ENCODE measurements at places on chromosomes 5 and 9. TPM values are rescaled to one million over a fixed set of nuclear protein-coding genes. Genes with fewer than 3 reads are reported as not detected.

GRCh38 chr9:132044176-132044875 lies 35.3 kb downstream of the MED27 start:
- no peaks in the 10 kb centered on the region for H3K4me1 ChIP-seq
- no peak overlapping the region for H3K4me3 ChIP-seq
- no peaks in the 10 kb centered on the region for H3K27me3 ChIP-seq
- no peak overlapping the region for H3K27ac ChIP-seq
- H3K36me3 ChIP-seq = no peaks in the 10 kb centered on the region

DNA sequence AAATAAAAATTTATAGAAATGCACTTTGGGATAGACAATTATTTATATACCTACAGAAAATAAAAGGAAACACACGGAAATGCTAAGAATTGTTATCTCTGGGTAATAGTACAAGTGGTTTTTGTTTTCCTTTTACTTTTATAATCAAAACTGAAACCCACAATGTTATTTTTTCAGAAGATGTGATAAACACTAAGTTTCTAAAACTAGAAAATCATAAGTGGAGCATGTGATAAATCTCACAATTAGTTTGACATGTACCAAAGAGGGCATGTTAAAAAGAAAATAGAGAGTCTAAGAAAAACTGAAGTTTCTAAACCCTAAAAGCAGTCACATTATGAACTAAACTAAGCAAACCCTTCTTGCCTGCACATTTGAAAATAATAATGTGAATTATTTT lies 61.1 kb downstream of the OXCT1 start:
- H3K4me1 ChIP-seq = no peaks in the 10 kb centered on the region
- no peak for DNase-seq
- H3K4me3 ChIP-seq = no peak overlapping the region
- no peaks in the 10 kb centered on the region for H3K36me3 ChIP-seq

- no peak overlapping the region for H3K27ac ChIP-seq
- no peaks in the 10 kb centered on the region for H3K36me3 ChIP-seq
- H3K4me3 ChIP-seq = no peak overlapping the region
- no peaks in the 10 kb centered on the region for H3K4me1 ChIP-seq
These were observed 168.7 kb downstream of the SLIT3 start for GRCh38 chr5:169132302-169132660.

- no peaks in the 10 kb centered on the region for H3K36me3 ChIP-seq
- no peak overlapping the region for H3K4me3 ChIP-seq
- no peak overlapping the region for H3K27ac ChIP-seq
- no peaks in the 10 kb centered on the region for H3K27me3 ChIP-seq
- DNase-seq = no peak
- H3K4me1 ChIP-seq = no peaks in the 10 kb centered on the region
These were observed 1146.9 kb upstream of the DMAC1 start for GRCh38 chr9:8946461-8946860.

GRCh38 chr5:22928821-22929482 lies 75.8 kb upstream of the CDH12 start:
- no peaks in the 10 kb centered on the region for H3K36me3 ChIP-seq
- H3K27me3 ChIP-seq = peaks cover 3% of the 10 kb centered on the region
- no peaks in the 10 kb centered on the region for H3K4me1 ChIP-seq
- DNase-seq = no peak
- H3K4me3 ChIP-seq = no peak overlapping the region

DNA sequence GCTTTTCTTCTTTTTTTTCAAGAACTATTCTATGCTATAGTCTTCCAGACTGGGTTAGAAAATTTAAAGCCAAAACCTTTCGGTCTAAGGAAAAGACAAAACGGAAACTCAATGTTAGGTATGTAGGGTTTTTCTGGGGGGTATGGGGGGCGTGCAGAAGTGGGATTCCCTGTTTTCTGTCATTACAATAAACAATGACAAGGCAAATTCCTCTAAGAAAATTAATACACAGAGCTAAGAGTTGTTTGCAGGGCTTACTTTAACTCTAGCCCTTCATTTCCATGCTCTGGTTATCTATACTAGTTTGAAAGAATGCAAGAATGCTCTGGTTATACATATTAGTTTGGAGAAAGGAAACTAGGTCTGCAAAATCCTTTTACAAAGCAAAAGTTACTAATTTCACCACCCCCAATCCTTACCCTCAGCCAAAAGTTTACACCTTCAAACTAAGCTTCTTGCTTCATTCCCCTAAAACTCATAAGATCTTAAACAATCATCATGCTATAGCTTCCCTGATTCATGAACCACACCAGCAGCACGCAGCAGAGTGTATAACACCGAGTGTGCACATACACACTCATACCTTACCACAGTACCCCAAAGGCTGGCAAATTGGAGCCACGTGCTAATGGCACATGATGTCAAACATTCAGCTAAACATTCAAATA lies 89.1 kb upstream of the NR5A1 start:
- H3K27me3 ChIP-seq = no peaks in the 10 kb centered on the region
- no peak overlapping the region for H3K4me3 ChIP-seq
- no peak overlapping the region for H3K27ac ChIP-seq
- H3K4me1 ChIP-seq = peaks cover 6% of the 10 kb centered on the region

- no peaks in the 10 kb centered on the region for H3K4me1 ChIP-seq
- H3K27ac ChIP-seq = no peak overlapping the region
- no peaks in the 10 kb centered on the region for H3K27me3 ChIP-seq
- H3K4me3 ChIP-seq = no peak overlapping the region
- DNase-seq = no peak
These were observed 126.7 kb downstream of the MACROH2A1 start for GRCh38 chr5:135272311-135272805.

The P4HA2 gene
- total RNA-seq = 60.5 TPM

The GLDC gene
- total RNA-seq = 0.39 TPM

The GADD45G gene
- 294 TPM for total RNA-seq

The LHX6 gene
- 2.8 TPM for total RNA-seq

All from right atrium auricular region (tissue), 2 donors.